ENCODE measurements at places on chromosomes 4 and X.

GRCh38 chrX:97842468-97843199 is 958.9 kb downstream of the RPA4 start:
- DNase-seq: no peak

DNA sequence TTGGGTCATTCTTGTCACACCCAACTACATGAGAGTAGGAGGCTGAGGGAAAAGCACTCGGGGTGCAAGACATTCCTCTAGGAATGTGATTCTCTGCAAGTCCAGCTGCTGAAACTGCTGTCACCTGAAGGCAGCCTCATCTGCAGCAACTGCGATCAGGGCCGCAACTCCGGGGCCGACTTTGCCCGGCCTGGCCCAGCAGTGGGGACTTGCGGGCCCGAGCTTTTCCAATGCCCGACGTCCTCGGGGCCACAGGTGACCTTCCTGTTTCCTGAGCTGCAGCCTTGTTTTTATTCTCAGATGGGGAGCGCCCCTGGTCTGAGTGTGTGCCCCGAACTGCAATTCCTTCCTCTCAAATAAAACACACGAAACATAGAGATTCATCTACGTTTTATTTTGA is 104.7 kb upstream of the NKX1-1 start:
- no peak for DNase-seq

GRCh38 chrX:153530411-153531129 is 13.1 kb downstream of the ATP2B3 start:
- no peak for DNase-seq

- DNase-seq: no peak
Observed at GRCh38 chr4:30620711-30621110, 99.5 kb upstream of the PCDH7 start.

GRCh38 chrX:40207626-40208025 is 109.9 kb upstream of the BCOR start:
- DNase-seq: no peak

DNA sequence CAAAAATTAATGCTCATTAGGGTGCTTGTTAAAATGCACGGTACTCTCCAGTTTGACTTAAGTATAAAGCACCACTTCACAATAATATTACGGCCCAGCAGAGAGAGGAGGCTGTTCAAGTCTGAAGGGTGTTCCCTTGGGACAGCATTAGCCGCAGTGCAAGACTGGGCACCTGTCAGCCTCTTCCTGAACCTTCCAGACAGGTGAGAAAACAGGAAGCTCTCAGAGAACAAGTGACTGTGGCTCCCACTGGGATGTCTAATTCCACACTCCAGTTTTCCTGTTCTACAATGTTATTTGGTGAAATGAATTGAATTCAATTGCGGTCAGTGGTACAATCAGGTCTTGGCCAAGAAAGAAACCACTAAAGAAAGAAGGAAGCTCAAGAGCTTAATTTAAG is 414.4 kb downstream of the SMARCA1 start:
- no peak for DNase-seq

GRCh38 chr4:79987401-79987800 is 85.6 kb downstream of the ANTXR2 start:
- DNase-seq: no peak

DNA sequence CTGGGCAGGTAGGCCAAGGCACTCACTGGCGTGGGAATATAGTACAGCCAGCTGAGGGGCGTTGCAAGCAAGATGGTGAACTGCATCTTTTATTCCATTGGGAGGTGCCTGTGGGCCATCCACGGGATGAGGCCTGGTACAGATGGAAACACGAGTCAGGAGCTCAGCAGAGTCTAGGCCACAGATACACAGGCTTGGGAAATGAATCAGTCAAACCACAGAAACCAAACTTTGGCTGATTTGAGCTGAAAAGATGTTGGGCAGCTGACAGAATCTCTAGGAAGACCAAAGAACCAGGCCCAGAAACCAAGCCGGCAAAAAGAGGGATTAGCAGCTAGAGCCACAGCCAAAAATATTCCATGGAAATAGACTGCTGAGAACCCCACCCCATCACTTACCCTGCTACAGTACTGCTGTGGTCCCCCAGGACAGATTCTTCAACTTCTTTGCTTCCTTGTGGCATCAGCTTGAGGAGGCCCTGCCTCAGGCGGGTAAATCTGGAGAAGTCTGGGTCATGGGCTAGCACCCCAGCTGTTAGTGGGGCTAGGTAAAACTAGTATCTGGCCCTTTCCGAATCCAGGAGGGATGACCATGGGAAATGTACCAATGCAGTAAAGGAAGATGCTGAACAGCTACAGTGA is 75.4 kb downstream of the TMEM131L start:
- DNase-seq: no peak

DNA sequence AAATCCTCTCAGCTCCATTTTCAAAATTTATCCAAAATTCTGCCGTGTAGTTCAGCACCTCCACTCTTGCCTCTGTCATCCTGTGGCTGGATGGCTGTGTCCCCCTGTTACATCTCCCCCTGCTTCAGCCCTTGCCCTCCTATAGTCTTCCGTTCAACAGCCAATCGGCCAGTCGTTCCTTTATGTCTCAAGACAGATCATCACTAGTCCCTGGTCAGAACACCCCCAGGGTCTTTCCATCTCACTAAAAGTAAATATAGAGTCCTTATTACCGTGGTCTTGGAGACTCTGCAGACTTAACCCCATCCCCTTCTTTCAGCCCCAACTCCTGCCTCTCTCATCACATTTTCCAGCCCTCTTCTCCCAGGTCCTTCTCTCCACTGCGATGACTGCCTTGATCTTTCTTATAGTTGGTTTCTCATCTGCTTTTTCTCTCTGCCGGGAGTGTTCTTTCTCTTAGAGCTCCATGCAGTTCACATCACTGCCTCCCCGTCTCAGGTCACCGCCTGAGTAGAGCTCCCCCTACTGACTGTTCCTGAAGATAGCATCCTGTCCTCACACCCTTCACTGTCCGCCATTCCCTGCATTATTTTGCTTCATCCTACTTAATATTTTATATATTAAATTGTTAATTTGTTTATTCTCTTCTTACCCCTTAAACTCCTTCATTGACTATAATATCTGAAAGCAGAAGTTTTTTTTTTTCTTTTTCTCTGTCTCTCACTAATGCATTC is 736.9 kb upstream of the MAGEB2 start:
- DNase-seq: no peak

DNA sequence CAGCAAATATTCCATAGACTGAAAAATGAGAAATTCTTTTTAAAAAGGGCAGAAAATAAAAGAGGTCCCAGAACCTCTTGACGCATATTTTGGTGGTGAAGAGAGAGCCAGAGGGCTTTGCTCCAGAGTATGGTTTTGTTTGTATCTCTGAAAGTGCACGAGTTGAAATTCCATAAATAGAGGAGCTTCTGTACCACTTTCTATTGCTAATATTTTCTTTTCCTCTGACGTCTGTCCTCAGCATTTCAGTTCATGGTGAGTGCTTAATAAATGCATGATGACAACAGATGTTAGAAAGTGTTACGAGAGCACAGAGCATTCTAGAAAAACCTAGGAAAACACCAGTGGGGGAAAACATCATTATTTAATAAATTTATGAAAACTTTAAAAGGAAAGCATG is 145.6 kb downstream of the AMELX start:
- no peak for DNase-seq

DNA sequence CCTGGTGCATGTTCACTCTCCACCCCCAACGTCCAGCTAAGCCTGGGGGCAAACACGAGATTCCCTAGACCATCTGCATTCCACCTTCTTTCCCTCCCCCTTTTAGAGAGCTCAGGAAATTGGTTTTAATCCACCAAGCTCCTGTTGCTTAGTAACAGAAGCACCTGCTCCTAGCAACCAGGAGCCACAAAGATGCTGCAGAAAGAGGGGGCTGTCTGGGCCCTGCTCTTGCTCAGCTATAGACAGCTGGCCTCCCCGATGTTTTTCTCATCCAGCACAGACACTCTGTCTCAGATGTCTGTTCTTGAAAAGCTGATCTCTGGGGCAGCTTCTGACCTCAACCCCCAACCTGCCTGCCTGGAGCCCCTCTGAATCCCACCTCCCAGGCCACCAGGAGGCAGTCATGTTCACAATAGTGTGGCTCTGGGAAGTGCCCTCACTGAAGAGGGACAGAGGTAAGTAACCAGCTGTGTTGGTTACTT is 71.5 kb downstream of the SLC16A2 start:
- peak; percentile 4 for DNase-seq

DNA sequence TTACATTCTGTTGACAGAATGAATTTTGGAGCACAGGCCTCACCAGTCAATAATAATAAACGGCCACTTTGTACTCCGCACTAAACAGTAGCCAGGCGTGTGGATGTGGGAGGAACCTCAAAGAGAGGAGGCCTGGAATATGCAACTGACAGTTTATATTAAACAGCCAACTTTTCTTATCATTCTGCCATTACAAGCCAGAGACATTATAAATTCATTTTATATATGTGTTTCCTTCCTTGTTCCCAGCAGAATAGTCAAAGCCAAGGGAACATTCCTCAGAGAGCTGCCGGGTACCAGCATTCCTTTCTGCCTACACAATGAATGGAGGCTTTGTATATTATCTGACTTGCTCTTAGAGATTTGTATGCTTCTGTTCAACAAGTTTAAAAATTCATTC is 436.5 kb upstream of the FTHL17 start:
- no peak for DNase-seq

DNA sequence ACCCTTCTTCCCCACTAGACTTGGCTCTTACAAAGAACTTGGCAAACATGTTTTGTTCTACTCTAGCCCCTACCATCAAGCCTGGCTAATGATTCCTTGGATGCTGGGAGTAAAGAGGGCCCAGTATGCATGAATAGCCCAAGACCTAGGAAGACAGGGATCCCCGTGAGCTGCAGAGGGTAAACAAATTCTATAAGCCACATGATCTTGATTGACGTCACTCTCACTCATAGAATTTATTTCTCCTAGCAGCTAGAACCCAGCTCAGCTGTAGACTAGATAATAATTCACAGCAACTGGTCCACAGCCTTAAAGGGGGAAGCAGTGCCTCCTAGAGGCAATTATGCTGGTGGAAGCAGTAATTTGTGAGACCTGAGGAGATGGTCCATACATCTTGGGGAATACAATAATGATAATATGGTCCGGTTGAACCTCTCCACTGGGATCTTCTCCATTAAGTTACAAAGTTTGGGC is 16.1 kb upstream of the USO1 start:
- peak; percentile 35 for DNase-seq

GRCh38 chr4:183522821-183523220 is 18.0 kb downstream of the ING2 start:
- DNase-seq: no peak

DNA sequence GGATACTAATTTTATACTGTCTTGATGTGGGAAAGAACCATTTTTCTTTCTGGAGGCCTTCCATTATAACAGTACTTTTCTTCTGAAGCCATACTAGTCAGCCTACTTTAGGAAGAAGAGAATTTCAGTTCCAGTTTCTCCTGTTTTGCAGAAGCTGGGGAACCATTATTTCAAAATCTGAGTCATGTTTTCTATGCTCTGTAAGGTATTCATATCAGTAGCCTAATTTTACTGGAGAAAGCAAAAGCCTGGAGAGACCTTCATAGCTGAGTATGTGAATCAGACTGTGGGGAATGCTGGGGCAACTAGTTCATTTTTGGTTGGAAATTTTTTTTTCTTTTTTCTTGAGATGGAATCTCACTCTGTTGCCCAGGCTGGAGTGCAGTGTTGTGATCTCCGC is 22.4 kb downstream of the AFF1 start:
- no peak for DNase-seq

DNA sequence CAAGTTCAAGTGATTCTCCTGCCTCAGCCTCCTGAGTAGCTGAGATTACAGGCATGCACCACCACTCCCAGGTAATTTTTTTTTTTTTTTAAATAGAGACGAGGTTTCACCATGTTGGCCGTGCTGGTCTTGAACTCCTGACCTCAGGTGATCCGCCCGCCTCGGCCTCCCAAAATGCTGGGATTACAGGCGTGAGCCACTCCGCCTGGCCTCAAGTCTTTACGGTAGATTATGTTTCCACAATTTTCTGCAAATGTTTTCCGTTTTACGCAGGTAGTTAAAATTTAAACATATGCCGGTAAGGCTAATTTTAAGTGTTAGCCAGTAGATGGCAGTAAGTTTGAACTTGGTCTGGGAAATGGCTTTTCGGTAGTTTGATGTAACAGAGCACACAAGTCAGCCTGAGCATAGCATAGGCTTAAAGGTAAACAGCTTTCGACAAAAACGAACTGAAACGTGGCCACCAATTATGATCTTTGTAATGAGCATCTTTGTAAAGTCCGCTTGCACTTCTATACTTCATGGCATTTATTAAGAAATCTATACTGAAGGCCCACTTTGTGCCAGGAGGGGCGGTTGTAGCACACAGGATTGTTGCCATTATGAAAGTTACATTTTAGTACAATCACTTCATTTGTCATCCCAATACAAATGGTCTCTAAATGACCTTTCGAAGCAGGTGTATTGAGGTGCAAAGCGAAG is 31.1 kb downstream of the CCKAR start:
- DNase-seq: no peak

DNA sequence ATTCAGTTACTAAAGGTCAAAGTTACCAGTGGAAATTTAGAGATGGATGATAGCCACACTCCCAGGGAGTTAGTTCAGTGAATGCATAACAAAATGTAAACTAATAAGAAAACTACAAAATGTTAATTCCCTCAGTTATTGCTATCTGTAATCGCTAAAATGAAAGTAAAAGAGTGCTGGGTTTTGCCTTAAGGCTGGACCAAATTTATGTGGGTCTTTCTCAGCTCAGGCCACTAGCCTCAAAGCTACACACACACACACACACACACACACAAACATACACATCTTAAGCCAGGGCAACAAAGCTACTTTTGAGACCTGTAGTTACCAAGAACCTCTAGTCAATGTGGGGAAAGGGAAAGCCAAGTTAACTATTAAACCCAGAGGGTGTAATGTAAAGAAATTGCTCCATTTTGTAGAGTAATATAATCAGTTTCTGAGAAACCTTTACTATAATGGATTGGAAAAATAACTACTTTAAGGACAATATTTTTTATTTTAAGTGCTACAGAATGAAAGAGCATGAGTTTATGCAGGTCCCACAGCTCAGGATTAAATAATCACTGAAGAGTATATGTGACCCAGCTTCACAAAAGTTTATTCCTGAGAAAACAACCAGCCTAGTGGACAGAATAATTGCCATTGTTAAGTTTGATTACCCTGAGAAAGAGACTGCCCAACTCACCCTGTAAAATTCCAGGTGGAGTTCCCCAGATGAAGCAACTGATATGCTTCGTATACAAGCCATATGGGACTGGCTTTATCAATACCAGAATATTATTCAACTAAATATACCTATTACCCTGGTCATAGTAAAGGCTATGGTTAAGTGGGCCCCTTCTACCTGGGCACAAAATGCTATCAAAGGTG is 8.9 kb upstream of the UGT2A3 start:
- DNase-seq: no peak

DNA sequence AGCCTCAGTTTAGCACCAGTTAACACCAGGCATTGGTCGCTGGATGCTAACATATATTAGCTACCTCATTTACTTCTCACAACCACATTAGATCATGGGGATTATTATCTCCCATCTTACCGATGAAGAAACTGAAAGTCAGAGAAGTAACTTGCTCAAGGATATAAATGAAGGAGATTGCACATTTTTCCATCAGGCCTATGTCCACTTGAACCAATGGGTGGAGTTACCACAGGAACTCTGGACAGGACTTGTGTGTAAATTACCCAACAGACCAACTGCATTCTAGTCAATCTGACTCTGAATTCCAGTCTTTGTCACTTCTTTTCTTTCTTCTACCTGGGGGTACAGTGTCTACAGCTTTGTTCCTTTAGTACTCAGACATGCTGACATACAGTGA is 1.8 kb downstream of the LNX1 start:
- DNase-seq: no peak

- no peak for DNase-seq
Observed at GRCh38 chr4:38531141-38531727, 132.8 kb upstream of the KLF3 start.

Data from activated CD4-positive, alpha-beta T cell treated with anti-CD3 and anti-CD28 coated beads, Interleukin-2, amount 50 U/mL, for 1 hour (primary cell).